Naive B cell (primary cell): ENCODE measurements at places on chromosomes 3 and 15. TPM values are rescaled to one million over a fixed set of nuclear protein-coding genes. Genes with fewer than 3 reads are reported as not detected.

- no peaks in the 10 kb centered on the region for H3K36me3 ChIP-seq
- DNase-seq: no peak
- no peak overlapping the region for H3K4me3 ChIP-seq
- H3K4me1 ChIP-seq: peaks cover 2% of the 10 kb centered on the region
- peaks cover 3% of the 10 kb centered on the region for H3K27me3 ChIP-seq
Measured at GRCh38 chr15:65058394-65059368, 9.1 kb downstream of the RASL12 start.

DNA sequence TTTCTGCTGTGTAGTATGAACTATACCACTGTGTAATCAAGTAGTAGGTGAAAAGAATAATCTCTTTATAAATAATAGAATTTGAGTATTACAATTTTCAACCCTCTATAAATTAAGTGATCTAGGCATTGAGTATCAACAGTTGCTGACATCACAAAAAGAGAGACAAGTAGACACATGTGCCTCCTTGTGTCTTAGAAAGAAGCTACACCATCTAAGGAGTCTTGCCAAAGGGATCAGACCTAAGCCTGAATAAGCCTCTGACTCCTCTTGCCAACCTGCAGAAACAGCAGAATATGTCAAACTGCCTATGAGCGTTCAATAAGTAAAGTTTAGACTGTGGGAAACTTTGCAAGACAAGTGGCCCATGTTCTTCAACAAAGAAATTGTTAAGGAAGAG is 5.8 kb upstream of the MTMR10 start:
- H3K36me3 ChIP-seq: no peaks in the 10 kb centered on the region
- peak overlapping the region; percentile 1 for H3K27ac ChIP-seq

The DPH6 gene
- polyA plus RNA-seq: 14.6 TPM

The TNFAIP8L3 gene
- not detected for polyA plus RNA-seq

DNA sequence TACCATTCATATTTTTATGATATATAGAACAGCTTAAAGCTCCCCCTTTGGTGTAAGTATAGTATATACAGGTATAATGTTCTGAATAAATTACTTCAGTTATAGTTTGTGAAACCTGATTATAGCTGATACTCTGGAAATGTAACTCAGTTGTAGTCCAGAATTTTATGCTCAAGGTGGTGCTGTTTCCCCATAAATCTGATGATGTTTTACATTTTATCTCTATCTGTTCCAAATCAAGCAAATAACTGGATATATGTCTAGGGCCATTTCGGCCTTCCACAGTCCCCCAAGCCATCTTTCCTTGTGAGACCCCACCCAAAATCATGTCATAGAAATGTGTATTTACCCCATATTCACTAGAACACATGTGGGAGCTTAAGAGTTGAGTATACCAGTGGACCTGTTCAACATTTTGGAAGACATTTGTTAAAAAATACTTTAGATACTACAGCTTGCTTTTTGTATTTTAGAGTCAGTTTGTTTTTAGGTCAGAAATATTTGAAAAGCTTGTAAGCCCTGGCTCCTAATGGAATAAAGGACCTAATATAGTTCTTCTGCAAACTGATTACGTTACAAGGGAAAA is 107.1 kb downstream of the ATG7 start:
- DNase-seq: peak; percentile 24
- no peaks in the 10 kb centered on the region for H3K27me3 ChIP-seq
- peaks cover 9% of the 10 kb centered on the region for H3K36me3 ChIP-seq
- H3K4me1 ChIP-seq: no peaks in the 10 kb centered on the region
- H3K27ac ChIP-seq: no peak overlapping the region
